NCI-H446 treated with DMSO at 0.1 percent for 48 hours (cell line): ENCODE measurements at places on chromosomes 2 and 18.

DNA sequence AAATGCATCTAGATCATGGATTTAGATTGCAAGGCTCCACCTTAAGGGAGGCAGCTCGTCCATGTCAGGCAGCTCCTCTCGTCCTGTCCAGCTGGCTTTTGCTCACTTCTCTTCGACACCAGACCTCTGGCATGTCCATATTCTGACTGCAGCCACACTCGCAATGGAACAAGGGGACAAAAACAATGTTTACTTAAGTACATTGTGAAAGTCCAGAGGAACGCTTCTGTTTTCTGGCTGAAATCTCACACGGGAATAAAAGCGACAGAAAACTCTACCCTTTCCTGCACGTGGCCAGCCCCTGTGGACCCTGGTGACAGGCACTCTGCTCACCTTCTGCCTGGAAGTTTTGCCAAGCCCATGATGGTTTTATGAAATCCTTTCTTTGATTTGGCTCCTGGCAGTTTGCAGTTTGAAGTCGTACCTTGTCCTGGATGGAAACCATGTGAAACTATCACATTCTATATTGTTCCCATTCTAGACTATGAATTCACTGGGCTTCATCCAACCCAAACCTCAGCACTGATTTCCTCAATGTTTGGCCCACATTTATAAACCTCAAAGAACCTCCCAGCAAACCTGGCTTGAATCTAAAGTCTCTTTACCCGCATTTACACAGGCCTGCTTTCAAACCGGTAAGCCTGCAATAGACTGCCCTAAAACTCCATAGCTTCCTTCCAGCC is 134.3 kb upstream of the PIEZO2 start:
- DNase-seq, result no peak

DNA sequence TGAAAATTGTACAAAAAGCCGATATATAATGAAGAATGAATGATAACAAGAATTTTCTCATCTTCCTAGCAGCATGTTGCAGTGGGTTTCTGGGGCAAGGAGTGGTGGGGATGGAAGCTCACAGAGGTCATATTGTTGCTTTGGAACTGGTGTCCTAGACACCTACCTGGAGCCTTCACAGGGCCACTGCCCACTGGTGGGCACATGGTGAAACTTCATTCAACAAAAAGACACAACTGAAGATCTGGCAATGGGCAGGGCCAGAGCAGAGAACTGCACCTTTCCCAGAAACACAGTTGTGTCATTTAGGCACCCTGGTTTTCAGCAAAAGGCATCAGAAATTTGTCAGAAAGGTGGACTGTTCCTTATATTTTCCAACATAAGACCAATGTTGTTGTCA is 115.3 kb downstream of the FHOD3 start:
- no peak for DNase-seq

GRCh38 chr18:34221971-34222306 is 2.8 kb downstream of the NOL4 start:
- no peak for DNase-seq

DNA sequence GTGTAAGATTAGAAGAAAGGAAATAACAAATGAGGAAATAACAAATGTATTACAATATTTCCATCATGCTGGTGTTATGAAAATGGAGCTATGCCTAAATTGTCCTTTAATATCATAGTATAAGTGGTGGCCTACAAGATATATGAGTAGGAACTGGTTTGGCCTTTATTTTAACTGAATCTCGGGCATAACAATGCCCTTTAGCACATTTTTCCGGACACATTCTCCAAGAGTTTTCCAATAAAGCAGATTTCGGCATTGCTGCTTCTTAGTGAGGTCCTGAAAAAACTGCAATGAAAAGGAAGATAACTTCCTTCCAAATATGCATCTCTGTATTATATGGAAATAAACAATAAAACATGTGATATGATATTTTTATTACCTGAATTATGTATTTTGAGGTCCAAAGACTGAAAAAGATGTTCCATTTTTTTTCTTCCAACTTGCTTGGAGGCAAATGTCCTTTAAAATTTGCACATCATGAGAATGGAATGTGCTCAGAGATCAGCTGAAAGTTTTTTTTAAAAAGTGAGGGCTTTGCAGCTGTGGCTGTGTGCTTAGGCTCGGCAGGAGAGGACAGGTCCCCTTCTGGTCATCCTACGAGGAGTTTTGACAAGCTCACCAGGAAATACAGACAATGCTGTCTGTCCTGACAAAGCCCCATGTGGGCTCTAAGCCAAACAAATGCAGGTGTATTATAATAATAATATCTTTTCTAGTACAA is 132.3 kb upstream of the RND3 start:
- no peak for DNase-seq

DNA sequence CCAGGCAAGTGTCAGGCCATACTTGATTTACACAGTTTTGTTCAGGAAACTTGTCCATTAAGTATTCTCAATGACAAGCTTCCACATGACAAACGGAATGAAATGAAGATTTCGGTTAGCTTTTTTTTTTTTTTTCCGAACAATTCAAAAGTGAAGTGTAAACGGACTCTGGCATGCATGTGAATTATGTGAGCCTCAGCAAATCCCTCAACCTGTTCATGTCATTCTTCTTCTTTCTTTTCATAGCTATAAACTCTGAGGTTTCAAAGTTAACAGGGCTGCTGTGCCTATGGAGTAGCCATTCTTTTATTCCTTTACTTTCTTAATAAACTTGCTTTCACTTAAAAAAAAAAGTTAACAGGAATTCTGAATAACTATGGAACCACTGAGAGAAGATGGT is 110.3 kb downstream of the NOL10 start:
- DNase-seq, result no peak
